ENCODE measurements at places on chromosomes 1 and 21.

- DNase-seq: no peak
Observed at GRCh38 chr1:156709031-156709430, 3.6 kb upstream of the CRABP2 start.

DNA sequence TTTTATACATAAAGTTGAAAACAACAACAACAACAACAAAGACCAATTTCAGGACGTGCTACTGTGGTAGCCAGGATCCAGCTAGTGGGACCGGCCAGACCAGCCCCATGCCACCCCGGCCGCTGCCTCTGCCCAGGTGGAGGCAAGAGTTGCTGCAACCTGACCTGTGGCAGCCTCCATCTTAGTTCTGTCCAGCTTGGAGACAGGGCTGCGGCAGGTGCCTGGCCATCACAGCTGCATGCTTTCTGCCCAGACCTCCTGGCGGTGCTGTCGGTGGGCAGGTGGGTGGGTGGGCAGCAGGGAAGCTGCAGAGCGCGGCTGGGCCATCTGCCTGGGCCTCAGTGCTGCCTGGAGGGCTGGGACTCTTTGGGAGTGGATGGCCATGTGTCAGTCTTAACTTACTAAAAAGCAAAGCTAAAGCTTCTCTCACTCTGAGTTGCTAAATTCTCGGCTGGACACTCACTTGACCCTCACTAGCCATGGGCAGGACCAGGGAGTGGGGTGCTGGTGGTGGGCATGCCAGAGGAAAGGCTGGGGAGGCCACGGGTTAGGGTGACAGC is 38.6 kb downstream of the KIAA1614 start:
- no peak for DNase-seq

DNA sequence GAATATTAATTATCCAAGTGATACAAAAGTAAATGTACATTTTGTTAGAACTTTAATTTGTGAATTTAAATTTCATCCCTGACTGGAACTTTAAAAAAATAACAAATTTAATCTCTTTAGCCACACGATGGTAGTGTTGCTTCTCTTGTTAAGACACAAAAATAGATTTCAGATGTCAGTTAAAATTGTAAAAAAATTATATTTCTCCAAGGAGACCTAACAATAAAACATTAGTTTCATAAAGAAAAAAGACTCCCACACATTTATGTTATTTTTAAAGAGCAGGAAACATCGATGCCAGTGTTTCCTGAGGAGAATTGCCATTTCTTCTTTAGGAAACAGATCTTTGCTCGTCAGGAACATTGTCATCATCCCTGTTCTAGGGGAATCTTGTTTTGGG is 74.0 kb upstream of the DEPDC1 start:
- no peak for DNase-seq

DNA sequence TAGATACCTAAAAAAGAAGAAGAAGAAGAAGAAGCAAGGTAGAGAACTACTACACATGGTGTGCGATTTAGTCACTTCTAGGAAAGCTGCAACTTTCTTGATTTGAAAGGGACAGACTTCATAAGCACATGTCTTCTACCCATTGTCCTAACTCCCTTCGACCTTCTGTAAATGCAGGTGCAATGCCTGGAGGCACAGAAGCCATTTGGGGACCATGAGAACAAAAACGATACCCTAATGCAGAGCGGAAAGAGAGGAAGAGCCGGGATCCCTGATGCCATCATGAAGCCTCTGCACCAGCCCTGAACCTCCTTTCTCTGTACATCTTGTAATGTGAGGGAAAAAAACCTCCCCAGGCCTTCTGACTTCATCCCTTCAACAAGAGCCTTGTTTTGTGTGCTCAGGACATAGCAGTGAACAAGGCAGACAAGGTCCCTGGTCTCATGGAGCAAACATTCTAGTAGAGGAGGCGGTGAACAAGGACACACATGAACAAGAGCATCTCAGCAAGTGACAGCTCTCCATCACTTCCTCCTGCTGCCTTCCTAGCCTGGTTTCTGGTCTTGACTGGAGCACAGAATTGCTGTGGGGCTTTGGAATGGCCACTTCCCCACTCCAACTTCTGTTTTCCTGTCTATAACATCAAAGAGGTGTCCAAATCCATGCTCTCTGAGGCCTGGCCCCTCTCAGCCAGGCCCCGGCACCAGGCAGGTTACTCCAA is 5.5 kb upstream of the LAPTM5 start:
- DNase-seq: no peak

GRCh38 chr1:96967311-96967710 is 245.7 kb downstream of the PTBP2 start:
- no peak for DNase-seq

DNA sequence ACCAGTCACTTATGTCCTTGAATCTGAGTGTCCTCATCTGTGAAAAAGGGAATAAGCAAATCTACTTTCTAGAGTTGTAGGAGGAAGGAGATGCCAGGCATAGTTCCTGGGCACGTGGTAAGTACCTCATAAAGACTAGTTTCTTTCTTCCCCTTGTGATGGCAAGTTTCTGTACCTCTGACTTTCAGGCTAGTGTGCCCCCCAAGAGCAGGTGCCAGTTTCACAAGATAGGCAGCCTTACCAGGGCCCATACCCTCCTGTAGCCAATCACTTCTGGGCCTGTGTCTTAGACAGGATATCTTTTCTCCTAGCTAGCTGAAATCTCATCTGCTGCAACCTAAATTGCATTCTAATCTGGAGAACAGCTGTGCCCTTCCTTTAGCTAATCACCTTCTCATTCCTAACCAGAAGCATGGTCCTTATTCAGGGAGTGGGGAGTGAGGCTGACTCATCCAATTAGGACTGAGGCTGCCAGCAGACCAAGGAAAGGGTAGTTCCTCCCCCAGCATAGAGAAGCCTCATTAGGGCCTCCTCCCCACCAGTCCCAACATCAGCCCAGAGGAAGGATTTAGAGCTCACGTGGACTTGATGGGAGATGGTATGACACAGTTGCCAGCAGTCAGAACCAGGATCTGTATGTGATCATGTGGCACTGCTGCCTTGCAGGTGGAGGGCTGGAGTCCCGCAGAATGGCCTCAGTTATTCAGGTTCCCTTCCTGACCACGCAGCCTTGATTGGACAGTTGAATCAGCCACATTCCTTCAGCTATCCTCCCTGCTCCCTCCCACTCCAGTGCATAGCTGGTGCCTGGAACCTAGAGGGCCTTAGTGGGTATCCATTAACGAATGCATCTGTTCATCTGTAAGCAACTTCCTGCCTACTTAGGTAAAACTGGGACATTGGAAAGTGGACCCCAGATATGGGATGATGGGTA is 7.9 kb downstream of the KLHDC8A start:
- no peak for DNase-seq

DNA sequence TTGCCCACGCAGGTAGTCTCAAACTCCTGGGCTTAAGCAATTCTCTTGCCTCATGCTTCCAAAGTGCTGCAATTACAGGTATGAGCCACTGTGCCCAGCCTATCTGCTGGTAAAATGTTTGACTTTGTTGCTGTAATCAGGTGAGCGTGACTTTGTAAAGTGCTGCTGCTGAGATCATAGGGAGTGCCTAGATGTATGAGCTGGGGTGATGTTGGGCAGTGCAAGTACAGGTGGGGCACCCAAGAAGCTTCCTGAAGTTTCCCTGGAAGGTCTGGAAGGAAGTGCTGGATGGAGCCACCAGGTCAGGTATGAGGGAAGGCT is 43.1 kb downstream of the KIF21B start:
- no peak for DNase-seq

DNA sequence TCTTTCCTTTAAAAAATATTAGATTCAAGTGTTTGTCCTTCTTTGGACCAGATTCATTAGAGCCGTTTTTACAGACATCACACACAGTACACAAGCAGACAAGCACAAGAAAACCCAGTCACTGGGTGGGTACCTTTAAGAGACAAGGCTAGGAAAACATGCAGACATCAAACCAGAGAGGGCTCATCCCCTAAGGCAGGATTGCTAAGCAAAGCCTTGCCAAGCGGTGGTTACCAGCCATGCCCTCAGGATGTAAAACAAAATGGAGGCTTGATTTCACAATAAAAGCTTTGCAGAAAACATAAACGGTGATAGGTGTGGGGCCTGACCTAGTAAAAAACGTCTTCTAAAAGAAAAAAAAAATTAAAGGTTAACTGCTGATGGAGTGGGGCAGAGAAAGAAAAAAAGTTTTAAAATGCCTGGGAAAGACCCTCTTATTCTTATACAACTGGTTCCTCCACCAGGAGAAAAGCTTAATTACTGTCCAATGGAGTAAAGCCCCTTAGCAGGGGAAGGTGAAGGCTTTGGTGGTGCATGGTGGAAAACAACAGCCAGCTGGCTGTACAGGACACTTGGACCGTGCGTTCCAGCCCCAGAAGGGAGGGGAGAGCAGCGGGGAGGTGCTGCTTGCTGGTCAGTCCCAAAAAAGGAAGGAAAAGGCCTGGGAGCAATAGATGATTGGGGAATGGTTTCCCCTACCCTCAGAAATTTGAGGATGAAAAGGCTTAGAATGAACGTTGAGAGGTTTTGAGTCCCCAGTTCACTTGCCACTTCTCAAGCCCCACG is 30.4 kb upstream of the FMO1 start:
- no peak for DNase-seq

DNA sequence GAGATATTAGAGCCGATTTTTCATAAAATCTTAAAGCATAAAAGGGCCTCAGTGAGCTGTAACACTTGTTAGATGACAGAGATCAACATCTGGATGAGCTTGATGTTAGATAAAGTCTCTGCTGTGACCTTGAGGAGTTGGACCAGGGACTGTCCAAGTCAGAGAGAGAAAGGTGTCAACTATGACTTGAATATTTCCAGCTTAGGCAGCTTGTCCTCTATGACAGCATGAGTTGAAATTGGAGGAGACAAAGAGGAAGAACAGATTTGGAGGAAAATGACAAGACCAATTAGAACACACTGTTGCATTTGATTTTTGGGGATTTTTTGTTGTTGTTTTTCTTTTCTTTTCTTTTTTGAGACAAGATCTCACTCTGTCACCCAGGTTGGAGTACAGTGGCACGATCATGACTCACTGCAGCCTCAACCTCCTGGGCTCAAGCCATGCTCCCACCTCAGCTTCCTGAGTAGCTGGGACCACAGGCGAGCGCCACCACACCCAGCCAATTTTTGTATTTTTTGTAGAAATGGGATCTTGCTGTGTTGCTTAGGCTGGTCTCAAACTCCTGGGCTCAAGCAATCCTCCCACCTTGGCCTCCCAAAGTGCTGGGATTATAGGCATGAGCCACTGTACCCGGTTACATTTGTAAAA is 35.3 kb upstream of the CLIC4 start:
- peak; percentile 49 for DNase-seq

GRCh38 chr1:180155182-180155682 is 563 bp downstream of the QSOX1 start:
- DNase-seq: peak; percentile 16

- DNase-seq: peak; percentile 11
Observed at GRCh38 chr1:201649761-201650622, 111.1 kb downstream of the NAV1 start.

DNA sequence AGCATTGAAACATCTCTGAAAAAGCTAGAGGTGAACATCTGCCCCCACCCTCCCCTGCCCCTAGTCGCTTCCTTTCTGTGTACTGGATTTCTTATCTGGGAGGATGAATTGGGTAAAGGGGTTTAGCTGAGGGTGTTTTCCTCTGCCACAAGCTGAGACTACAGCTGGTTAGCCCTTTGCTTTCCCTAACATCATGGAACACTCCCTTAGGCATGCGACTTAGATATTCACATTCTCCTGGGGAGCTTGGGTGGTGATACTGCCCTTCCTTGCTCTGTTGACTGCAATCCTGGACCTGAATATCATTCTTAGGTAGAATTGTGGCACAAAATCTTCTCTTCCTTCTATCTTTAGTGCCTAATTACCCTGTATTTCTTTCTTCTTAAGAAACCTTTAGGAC is 117.4 kb upstream of the KIAA0040 start:
- no peak for DNase-seq

DNA sequence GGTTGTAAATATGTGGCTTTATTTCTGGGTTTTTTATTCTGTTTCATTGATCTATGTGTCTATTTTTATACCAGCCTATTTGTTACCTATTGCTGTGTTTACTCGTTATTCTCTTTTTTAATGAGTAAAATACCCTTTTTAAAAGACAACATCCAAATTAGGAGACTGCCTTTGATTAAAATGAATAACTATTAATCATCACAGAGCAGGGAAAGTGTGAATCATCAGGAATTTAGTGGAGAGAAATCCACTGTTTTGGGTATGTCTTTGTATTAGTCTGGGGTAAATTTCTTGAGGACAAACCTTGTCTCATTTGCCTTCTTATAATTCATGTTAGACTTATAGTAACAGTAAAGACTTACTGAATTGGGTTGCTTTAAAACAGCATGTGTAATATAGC is 12.1 kb downstream of the DISC1 start:
- no peak for DNase-seq

DNA sequence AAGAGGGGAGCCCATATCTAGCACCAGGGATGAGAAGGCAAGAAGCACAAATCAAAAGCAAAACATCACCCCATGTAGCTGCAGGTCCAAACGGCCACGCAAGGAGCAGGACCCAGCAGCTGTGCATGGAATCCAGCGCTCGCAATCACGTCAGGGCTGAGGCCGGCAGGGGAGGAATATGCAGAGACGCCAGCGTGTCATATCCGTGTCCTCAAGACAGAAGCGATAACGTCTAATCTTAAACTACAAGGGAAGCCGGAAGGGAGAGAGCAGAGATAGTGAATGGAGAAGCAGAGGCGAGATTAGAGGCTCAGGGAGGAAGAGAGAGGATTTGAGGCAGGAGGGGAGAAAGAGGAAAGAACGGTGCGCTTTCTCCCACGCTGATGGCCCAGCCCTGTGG is 39.1 kb downstream of the FBXO2 start:
- no peak for DNase-seq

- DNase-seq: no peak
Observed at GRCh38 chr1:18870957-18871356, 11.5 kb upstream of the TAS1R2 start.

- DNase-seq: no peak
Observed at GRCh38 chr1:191320062-191320461, 838.2 kb upstream of the RGS18 start.

Data from activated CD4-positive, alpha-beta T cell treated with anti-CD3 and anti-CD28 coated beads, Interleukin-10, Interleukin-2, amounts not matched to agents 100 ng/mL and 50 ng/mL, durations not matched to agents 16 hours and 8 hours (primary cell).